Karpas-422 (cell line): ENCODE measurements at places on chromosomes 7 and 10. TPM values are rescaled to one million over a fixed set of nuclear protein-coding genes. Genes with fewer than 3 reads are reported as not detected.

- DNase-seq = no peak
These were observed 11.9 kb upstream of the HABP2 start for GRCh38 chr10:113540845-113541548.

DNA sequence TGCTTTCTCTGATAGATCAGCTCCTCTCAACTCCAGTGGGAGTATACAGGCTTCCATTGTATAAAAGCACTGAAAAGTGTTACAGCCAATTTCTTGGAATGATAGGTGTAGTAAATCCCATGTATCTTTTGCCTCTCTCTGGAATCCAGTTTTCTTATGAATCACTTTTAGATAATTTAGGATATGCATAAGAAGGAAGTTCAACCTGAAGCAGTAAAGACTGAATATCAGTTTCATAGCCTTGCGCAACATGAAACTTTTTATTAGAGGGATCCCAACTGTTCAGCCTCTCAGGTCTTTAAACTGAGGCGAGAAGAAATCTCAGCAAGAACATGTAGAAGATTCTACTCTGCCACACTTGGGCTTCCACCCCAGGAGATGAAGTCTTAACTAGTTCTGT is 280.0 kb downstream of the MALRD1 start:
- DNase-seq = no peak

The UNCX gene
- total RNA-seq = not detected in 2 replicates

The LRRN3 gene
- total RNA-seq = not detected in 2 replicates

- DNase-seq = no peak
These were observed 375.5 kb downstream of the SORCS1 start for GRCh38 chr10:106788982-106789381.

DNA sequence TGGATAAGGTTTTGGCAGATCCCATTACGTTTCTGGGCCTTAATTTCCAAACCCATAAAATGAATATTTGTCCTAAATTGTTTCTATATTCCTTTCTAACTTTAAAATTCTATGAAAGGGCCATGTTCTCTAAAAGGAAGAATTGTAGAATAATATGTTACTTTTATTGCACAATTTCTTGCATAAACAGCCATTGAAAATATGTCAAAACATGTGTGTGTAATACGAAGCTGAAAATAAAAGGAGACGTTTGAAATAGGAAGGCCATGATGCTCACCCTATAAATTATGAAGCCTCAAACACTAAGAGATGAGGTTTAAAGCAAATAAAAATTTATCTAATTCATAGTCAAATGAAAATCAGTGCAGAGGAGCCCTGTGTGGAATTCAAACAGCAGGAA is 145.0 kb upstream of the LRRTM3 start:
- DNase-seq = no peak
